EL (cell line): ENCODE measurements at places on chromosomes 2 and 18.

DNA sequence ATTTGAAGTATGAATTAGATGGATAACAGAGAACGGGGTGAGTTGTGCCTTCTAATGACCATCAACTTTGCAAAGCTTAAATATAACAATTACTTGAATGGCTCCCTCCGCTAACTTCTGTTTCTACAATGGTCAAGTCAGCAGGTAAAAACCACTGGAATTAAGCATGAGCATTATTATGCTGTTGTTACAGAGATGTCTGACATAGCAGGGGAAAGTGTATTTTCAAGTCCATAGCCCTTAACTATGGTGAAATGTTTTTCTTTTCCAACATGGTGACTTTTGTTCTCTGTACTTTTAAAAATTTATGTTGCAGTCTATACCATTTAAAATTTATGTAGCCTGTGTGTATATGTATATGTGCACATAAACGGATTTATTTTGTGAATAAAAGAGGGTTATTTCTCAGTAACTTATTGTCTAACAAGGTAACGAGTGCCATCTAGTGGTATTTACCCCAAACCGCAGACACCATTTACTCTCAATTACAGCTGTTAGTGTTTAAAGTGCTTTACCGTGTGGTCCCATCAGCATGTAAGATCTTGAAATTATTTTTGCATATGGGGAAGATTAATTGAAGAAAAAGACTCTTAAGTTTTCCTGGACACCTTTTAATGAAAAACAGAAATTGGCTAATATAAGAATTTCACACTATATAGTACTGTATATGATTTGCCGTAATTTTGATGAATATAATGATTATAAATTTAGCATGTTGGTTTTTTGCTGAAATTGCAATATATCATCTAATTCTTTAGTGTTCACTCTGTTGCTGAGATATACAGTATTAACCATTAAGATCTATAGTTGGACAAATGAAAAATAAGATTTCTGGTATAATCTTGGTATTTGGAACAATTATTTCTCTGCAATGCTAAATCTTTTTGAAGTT lies 78.2 kb downstream of the UBE2E3 start:
- no peak for DNase-seq

DNA sequence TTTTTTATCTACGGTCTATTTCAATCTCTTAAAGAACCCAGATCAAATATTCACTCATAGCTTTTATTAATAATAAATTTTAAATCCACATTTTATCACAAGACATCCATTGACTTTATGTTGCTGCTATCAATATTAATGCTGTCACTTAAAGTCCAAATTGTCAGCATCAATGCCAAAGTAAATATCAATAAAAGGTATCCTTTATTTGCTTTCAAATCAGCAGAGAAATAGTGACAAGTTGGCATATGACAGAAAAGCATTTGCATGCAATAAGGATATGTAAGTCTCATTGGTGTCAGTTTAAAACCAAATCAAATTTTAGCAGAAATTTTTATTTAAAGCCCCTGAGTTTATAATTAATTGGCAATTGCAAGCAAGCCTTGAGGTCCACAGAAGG lies 775.4 kb downstream of the ADCYAP1 start:
- no peak for DNase-seq

- DNase-seq, result no peak
Measured at GRCh38 chr2:4930704-4931103, 761.5 kb upstream of the SOX11 start.

DNA sequence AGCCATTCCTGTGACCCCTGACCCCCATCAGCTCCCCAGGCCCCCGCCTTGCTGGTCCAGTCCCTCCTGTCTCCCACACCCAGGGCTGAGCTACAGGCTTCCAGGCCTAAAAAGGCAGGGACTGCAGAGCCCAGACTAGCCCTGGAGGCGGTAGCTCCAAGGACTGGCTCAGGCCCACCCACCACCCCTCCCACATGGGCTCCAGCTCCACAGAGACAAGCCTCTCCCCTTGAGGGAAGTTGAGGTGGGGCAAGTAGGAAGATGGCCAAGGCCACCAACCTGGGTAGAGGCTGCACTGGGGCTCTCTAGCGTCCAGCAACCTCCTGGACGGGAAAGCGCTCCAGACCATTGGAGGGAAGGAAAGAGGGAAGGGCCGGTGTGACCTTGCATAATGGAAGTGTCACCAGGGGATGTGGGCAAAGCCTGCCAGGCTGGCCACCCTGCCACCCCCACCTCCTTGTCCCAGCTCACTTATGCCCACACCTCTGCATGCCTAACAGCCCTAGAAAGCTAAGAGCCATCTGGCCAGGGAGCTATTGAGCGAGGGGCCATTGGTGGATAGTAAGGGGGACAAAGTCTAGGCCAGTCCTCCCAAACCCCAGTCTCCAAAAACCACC lies 63.1 kb downstream of the TNS1 start:
- no peak for DNase-seq
